Amygdala (tissue), 56 donors: ENCODE measurements at places on chromosomes 11 and 22.

DNA sequence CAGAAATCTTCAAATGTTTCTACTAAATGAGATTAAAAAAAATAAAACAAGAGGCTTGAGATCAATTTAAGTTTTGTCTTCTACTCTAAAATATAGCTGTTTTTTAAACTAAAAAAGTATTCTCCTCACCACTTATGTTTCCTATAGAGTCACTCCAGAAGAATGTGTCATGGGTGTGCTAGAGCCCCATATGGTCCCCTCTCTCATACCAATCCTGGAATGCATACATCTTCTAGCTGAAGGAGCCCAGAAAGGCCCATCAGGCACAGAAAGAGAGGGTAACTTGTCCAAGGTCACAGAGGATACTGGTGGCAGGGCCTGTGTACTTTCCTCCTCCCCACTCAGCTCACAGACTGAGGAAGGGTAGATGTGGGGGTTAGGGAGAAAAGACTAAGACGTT lies 34.4 kb downstream of the RELT start:
- DNase-seq, result no peak

- no peak for DNase-seq
Observed at GRCh38 chr11:109405671-109406070, 16.3 kb upstream of the C11orf87 start.

GRCh38 chr22:49290711-49291110 lies 537.0 kb downstream of the BRD1 start:
- no peak for DNase-seq

- DNase-seq, result no peak
Observed at GRCh38 chr11:35077709-35078469, 61.1 kb upstream of the CD44 start.

DNA sequence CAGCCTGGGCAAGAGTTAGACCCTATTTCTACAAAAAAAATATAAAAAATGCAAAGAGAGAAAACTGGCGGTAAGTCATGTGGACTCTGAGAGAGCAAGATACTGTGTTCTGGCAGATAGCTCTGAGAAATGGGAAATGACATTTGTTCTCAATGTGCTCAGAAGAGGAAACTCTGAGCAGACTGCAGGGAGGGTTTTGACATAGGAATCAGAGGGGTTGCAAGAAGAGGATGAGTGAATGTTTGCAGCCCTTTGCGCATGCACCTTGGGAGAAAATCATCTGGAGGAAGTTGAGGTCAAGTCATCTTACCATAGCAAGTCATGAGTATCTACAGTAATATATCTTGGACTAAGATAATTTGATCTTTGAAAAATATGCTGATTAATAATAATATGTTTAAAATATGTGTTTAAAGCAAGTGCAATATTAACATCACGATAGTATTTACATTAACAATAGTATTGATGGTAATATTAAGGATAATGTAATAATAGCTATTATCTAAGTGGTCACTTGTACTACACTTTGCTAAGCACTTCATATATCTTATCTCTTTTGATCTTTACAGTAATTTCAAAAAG lies 2.6 kb downstream of the ACER3 start:
- no peak for DNase-seq

DNA sequence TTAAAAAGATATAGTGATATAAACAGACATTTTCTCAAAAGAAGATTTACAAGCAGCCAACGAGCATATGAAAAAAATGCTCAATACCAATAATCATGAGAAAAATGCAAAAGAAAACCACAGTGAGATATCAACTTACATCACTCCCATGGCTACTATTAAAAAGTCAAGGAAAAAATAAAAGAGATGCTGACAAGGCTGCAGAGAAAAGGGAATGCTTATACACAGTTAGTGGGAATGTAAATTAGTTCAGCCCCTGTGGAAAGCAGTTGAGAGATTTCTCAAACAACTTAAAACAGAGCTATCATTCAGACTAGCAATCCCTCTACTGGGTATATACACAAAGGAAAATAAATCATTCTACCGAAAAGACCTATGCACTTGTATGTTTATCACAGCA lies 97.1 kb upstream of the CARD18 start:
- DNase-seq, result no peak

- no peak for DNase-seq
Observed at GRCh38 chr22:48340727-48341709, 1486.7 kb downstream of the BRD1 start.

- no peak for DNase-seq
Observed at GRCh38 chr11:102926517-102926916, 29.0 kb downstream of the MMP13 start.

GRCh38 chr22:37894939-37895670 lies 11.0 kb upstream of the MICALL1 start:
- no peak for DNase-seq

GRCh38 chr11:110827276-110827675 lies 115.0 kb upstream of the ARHGAP20 start:
- no peak for DNase-seq

DNA sequence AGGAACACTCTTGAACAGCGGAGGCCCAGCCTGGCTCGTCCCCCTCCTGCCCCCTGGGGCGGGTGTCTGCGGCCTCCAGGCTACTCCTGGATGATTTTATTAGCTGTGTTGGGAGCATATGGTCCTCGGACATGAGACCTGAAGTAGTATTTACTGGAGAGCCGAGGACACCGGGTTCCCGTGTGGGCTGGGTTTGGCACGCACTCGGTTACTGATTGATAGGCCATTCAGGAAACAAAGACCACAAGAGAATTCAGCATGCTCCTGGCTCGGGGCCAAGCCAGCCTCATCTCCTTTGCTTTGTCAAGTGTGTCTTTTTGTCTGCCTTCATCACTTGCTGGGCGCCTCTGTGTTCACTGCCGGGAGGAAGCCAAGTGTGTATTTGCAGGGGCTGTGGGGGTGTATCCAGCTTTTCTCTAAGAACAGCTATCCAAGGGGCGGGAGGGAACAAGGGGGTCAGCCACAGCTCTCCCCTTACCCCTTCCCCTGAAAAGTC lies 9.7 kb downstream of the FXYD2 start:
- peak; percentile 87 for DNase-seq

GRCh38 chr22:35400501-35400790 lies 506 bp downstream of the MCM5 start:
- DNase-seq, result no peak

- DNase-seq, result no peak
Observed at GRCh38 chr11:119222308-119222707, 16.2 kb downstream of the CBL start.

- DNase-seq, result no peak
Observed at GRCh38 chr11:74684661-74685060, 46.6 kb downstream of the CHRDL2 start.

GRCh38 chr22:29032584-29032983 lies 29.0 kb downstream of the C22orf31 start:
- no peak for DNase-seq

DNA sequence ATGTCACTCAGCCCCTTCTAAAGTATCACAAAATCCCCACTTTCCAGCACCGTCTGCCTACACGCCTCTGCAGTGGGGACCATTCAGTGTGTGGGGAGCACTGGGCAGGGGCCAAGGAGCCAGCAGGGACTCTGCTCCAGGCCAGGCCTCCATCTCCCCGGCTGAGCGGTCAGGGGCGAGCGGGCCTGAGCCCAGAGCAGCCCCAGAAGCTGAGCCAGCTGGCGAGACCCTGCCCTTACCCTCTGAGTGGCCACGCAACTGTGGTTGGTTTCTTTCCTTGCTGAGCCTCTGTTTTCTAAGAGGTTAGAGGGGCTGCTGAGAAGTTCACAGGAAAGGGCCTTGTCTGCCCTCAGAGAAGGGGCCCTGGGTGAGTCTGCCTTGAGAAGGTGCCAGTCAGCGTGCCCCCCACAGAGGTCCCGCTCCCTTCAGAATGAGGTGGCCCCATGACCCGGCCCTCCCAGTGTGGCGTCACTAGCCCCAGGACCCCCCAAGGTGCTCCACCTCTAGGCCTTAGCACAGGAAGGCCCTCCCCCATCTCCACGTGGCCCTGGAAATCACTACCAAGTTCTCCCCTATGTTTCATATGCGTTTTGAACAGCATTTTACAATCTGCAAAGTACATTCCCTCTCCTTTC lies 46.9 kb downstream of the WNT11 start:
- DNase-seq, result no peak
